ENCODE measurements at places on chromosomes 16 and 17. TPM values are rescaled to one million over a fixed set of nuclear protein-coding genes. Genes with fewer than 3 reads are reported as not detected.

The ATP2A1 gene
- 0.24 TPM for total RNA-seq

The BIRC5 gene
- 25.0 TPM for total RNA-seq

The KRT17 gene
- 762 TPM for total RNA-seq

The NPIPB6 gene
- not detected for total RNA-seq

The PFN1 gene
- total RNA-seq: 339 TPM

Data from umbilical cord (tissue), 2 donors.